Fibroblast of mammary gland (primary cell): ENCODE measurements at places on chromosomes 11 and 22.
A peak's percentile ranks its signal among the peaks of the same experiment; 100 is the strongest.

DNA sequence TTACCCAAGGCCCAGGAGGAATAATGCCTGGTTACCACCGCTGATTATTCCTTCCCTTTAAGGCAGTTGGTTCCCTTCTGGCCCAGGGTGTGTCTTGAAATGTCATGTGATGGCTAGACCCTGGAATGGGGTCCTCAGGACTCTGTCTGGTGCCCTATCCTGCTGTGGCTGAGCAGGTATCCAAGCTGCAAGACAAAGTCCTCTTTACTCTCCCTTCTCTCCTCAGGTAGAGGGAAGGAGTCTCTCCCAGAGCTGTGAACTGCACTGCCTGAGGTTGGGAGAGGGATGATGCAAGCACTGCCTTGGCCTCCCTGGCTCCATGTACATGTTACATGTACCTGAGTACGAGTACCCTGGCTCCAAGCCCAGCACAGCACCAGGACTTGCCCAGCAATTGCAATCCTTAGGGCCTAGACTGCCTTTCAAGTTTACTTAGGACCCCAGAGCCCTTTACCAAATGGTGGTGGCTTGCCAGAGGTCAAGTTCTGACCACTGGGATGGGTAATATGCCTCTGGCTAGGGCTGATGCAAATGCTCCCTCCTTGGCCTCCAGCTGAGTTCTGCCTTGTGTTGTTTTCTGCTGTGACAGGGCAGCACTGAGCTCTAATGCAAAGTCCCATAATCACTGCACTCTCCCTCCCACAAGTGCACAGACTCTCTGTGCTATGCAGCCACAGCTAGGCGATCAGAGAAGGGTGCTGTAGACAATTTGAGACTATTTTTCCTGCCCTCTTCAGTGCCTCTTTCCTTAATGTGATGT lies 20.7 kb upstream of the AQP11 start:
- no peak for DNase-seq

GRCh38 chr11:95451261-95451660 lies 220.3 kb upstream of the SESN3 start:
- no peak for DNase-seq

GRCh38 chr11:61279934-61280659 lies 15.0 kb downstream of the VWCE start:
- peak; percentile 45 for DNase-seq

GRCh38 chr22:37310815-37311595 lies 28.7 kb downstream of the CYTH4 start:
- DNase-seq: no peak

GRCh38 chr11:117877120-117877784 lies 794 bp upstream of the FXYD6 start:
- peak; percentile 15 for DNase-seq

DNA sequence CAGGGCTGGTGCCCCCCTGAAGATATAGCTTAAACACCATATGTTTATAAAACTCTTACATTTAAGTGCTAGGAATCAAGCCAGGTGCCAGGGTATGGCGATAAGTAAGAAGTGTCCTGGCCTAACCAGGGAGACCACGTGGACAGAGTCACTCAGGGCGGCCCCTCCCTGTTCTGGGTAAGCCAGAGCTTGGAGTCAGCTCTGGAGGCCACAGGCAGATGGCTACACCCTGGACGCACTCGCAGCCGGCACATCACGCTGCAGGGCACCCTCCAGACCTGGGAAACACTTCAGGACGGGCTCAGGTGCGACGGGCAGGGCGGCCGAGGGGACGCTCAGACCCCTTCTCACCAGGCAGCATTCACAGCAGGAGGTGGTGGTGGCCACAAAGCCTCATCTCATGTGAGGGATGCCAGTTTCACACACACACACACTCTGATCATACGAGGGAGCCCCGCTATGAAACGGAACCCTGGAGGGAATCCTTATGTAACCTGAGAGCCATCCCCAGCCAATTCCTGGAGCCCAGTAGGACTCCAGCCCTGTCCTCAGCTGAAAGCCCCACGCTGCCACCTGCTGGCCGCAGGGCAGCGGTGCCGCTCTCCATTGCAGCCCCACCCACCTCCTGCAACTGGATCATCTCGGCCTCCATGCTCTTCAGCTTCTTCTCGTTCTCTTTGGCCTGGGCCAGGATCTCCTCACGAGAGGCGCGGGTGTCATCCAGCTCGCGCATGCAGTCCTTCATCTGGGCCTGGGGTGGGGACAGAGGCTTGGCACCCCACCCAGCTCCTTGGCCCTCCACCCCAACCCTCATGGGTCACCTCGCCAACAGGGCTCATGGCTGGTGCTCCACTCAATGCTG lies 33.4 kb downstream of the APOL1 start:
- DNase-seq: peak; percentile 81

DNA sequence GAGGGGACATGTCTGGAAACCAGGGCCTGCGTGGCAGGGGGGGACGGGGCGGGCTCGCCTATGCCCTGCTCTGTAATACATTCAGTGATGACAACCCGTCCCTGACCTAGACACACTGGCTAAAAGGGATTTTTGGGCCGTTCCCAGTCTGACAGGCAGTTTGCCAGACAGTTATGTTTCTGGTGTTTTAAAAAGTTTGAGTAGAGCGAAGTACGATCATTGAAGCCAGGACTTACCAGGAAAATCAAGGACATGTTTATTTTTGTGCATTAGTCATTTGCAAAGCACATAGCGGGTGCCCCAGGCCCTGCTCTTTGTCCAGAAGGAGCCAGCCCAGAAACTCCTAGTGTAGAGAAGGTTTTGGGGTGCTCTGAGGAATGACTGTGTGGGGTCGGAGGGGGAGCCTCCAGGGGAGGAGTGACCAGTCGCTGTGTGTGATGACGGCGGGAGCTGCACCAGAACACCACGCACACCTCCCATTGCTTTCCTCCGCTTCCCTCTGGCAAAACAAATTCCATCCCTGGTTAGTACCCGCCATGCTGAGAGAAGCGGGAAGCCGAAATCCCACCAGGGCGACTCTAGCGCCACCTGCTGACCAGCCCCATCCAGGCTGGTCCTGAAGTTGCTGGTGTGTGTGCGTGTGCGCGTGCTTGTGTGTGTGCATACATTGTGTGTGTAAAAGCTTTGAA lies 50.8 kb downstream of the FBLN1 start:
- peak; percentile 93 for DNase-seq

DNA sequence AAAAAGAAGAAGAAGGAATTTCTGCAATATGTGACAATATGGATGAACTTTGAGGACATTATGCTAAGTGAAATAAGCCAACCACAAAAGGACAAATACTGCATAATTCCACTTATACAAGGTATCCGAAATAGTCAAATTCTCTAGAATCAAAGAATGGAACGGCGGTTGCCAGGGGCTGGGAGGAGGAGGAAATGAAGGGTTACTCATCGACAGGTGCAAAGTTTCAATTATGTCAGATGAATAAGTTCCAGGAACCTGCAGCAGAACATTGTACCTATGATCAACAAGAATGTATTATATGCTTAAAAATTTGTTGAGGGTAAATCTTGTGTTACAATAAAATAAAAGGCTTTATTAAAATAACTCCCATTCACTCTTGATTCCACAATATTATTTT lies 49.0 kb downstream of the SC5D start:
- DNase-seq: no peak

DNA sequence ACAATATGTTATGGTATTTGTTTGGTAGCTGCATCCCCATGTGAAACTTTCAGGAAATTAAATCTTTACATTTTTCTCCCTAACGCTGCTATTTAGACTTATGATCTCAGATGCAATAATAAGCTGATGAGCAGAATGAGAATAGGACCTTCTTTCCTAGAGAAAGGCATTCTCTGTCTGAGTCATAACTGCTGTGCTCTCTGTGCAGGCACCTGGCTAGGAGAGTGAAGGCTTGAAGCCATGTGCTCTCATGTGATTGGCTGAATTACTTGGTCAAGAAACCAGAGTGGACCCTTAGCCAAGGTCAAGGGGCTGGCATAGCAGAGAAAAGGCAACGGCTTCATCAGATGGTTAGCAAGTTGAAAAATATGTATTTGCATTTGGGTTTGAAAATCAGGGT lies 185.0 kb downstream of the ADAMTS15 start:
- peak; percentile 44 for DNase-seq

GRCh38 chr11:129375751-129376657 lies at the start of gene BARX2:
TSS of gene BARX2 (plus strand) at chr11:129375848. CDS start at chr11:129376036, 188 bp downstream.
- DNase-seq: peak; percentile 64

GRCh38 chr11:94557421-94557820 lies 9.7 kb upstream of the PIWIL4 start:
- peak; percentile 24 for DNase-seq

- peak; percentile 29 for DNase-seq
Observed at GRCh38 chr11:40376331-40376730, 1083.1 kb downstream of the LRRC4C start.

- DNase-seq: no peak
Observed at GRCh38 chr11:61406991-61407728, 14.8 kb downstream of the TMEM216 start.

- DNase-seq: peak; percentile 27
Observed at GRCh38 chr11:90229791-90230190, 6.9 kb upstream of the CHORDC1 start.

DNA sequence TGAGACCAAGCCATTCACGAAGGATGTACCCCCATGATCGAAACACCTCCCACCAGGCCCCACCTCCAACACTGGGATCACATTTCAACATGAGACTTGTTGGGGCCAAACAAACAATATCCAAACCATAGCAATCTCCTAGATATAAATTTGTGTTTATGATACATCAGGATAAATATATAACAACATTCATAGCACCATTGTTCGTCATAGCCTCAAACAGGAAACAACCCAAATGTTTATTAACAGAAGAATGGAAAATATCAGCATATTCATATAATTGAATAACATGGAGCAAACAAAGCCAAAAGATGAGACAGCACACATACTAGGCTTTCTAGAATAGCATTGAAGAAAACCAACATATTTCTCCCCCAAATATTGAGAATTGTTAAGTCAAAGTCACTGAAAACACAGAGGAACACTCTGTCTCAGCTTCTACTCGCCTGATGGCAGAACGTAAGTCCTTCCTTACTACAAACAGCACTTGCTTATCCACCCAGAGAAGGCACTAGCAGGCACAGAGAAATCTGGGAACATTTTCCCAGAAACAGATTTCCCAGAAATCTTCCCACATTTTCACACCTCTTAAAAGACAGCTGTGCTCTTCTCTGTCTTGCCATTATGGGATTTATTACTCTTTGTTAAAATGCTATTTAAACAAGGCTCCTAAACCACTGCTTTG lies 8.1 kb upstream of the GDPD4 start:
- DNase-seq: no peak

DNA sequence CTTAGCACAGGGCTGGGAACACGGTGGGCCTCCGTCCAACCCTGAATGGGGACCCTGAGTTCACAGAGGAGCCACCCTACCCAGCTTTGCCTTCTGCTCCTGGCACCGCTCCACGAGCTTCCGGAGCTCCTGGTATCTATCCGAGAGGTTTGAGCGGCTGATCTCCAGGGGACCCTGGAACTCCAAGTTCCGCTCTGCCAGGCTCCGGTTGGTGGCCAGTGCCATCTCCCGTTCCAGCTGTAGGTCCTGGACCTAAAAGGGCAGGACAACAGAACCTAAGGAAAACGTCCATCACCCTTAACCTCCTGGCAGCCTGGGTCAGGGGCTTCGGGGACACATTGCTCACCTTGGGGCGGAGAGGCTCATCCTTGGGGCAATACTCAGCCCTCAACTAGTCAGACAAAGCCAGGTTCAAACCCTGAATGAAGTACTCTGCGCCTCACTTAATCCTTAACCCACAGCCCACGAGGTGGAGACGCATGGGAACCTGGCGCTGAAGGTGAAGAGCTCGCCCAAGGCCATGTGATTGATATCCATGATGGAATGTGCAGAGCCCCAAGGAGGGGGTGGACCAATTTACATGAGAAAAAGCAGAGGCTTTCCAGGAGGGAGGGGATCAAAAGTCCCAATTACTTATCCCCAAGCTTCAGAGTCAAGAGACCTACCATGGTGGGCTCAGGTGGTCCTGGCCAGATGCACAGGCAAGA lies 27.1 kb downstream of the VPS37C start:
- DNase-seq: no peak

- DNase-seq: no peak
Observed at GRCh38 chr11:38547462-38547861, 1949.4 kb upstream of the RAG2 start.

GRCh38 chr22:19874307-19875060 lies 19.8 kb upstream of the GNB1L start:
- DNase-seq: no peak

- peak; percentile 68 for DNase-seq
Observed at GRCh38 chr11:127017482-127017881, 16.9 kb upstream of the KIRREL3 start.

GRCh38 chr11:63767565-63768236 lies 874 bp downstream of the ZFTA start:
- DNase-seq: peak; percentile 87

DNA sequence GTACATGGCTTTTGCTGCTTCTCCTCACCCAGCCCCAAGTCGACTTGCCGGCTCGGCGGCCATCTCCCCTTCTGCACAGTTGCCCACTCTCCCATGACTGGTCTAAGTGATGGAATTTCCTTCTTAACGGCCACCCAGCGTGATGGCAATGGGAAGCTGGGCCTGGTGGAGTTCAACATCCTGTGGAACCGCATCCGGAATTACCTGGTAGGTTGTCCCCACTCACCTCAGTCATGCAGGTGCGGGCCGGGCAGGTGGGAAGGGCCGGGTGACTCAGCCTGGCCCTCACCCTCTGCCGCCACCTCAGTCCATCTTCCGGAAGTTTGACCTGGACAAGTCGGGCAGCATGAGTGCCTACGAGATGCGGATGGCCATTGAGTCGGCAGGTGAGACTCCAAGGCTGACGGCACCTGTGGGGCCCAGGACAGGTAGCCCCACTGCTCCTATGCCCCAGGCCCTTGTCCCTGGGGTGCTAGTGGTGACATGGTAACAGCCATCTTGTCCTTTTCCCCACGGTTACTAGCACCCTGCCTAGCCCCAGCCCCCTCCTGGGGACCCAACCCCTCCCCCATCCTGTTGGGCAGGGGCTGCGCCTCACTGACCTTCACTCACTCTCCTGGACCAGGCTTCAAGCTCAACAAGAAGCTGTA lies 28.1 kb downstream of the CAPN1 start:
- no peak for DNase-seq

DNA sequence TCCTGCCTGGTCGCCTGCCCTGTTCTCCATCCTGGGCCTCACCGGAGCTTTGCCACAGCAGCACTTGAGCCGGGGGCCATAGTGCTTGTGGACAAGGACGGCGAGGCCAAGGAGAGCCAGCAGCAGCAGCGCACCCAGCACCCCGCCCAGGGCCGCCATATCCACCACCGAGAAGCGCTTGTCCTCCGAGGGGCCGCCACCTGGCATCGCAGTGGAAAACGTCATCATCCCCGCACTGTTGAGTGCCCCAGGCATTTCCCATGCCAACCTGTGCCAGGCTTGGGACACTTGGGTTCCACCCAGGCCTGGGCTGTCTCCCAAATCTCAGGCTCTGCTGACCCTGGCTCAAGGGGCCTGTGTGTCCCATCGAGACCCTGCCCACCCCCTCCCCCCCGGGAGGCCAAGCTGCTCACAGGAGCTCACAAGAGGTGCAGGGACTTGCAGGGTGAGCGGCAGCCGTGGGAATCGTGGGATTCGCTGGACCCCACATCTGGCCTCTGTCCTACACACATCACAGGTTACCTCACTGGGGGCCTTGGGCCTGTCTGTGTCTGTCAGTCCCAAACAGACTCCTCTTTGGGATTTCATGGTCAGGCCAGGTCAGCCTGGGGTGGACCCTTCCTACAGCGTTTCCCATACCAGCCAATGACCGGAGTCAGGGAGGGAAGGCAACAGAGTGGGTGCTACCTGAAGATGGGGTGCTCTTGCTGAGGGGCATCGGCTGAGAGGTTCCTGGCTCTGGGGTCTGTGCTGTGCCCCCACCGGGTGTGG lies 2.3 kb upstream of the IRF7 start:
- no peak for DNase-seq

- DNase-seq: no peak
Observed at GRCh38 chr11:132231656-132232347, 861.4 kb downstream of the NTM start.

GRCh38 chr11:123202155-123203151 lies 7.4 kb upstream of the CLMP start:
- DNase-seq: peak; percentile 40
